ENCODE measurements at places on chromosomes 6 and 20. TPM values are rescaled to one million over a fixed set of nuclear protein-coding genes. Genes with fewer than 3 reads are reported as not detected.

DNA sequence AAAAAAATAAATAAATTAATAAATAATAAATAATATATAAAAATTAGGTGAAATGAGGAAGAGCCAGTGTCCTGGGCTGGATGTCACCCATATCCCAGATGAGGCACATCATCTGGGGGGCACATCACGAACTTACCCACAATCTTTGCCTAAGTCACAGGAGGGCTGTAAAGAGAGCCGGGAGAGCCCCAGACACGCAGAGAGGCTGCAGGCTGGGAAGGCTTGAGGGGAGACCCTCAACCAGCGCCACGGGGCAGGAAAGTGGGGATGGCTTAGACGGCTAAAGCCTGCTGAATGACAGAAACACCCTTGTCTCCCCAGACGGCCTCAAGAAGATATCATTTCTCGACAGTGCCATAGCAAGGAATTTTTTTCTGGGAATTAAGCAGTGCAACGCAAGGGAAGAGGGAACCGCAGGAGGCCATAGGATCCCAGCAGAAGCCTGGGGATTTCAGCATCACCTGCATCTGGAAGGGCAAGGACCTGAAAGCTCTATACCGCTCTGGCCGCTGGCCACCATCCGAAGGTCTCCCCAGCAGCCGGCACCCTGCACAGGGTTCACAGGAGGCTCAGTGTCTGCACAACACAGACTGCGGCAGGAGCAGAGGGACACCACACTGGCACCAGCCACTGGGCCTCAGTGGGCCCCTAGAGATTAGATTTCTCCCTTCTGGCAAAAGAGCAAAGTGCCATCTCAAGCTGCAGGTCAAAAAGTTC is 22.8 kb upstream of the NXT1 start:
- no peak for DNase-seq

DNA sequence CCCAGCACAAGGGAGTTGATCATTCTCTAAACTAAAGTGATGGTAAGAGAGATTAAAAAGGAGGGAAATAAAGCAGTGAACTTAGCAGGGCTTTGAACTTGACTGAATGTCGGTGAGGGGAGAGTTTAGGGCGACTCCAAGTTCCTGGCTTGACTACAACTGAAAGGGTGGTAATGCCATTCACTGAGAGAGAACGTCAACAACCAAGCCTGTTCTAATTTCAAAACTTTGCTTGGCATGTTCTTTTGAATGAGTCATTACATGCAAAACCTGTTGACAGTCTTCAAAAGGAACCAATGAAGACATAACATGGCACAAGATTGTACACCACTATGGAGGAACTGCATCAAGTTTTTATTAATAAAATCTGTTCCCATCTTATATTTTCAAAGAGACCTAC is 10.3 kb upstream of the MYB start:
- DNase-seq = no peak

The NHLRC1 gene
- 0.51 TPM for total RNA-seq

The WFDC5 gene
- not detected for total RNA-seq

DNA sequence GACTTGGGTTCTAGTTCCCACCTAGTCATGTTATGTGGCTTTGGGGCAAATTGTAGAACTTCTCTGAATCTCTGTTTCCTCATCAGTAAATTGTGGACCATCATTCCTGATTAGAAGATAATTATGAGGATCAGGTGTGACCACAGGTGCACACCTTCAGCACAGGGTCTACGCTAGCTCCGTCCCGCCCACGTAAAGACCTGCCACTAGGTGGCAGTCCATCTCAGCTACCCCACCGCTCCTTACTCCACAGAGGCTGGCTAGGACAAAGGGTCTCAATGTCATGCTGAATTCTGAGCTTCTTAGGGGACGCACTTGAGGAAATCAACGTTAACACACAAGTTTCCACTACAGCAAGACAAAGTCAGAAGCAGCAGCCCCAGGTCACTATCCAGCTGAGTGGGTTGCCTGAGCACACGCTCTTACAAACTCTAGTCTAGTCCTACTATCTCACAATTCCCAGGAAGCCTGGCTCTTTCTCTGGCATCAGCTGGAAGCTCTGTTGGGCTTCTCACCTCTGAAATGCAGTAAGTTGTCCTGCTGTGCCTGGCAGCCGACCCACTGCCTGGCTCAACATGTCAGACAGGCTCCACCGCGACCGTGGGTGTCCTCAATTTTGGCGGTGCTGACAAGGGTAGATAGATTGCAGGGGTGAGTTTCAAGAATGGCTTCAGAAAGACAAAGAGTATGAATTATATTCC is 2.0 kb upstream of the PLCG1 start:
- no peak for DNase-seq

GRCh38 chr6:41704656-41705310 is 30.6 kb downstream of the TFEB start:
- DNase-seq = no peak

GRCh38 chr6:166032366-166033200 is 135.1 kb downstream of the TBXT start:
- no peak for DNase-seq

GRCh38 chr6:167146135-167146534 is 11.6 kb downstream of the GPR31 start:
- DNase-seq = no peak

The CST5 gene
- total RNA-seq = not detected

GRCh38 chr6:33808641-33809180 is 4.9 kb upstream of the MLN start:
- DNase-seq = no peak

DNA sequence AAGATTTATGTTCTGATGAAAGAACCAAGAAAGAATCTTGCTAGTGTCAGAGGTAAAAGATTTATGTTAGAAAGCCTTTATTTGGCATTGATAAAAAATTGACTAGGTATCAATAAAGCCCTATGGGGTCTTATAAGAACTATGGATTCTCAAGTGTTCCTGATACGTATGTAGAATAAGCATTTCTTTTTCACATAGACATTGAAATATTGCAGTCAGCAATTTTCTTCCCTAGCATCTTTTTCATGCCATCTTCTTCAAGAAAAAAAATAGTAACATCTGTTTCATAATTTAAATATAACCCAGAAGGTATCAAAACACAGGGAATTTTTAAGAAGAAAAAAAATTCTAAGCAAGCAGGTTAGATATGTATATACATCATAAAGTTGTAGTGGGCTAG is 230.6 kb downstream of the CENPW start:
- DNase-seq = no peak

- DNase-seq = no peak
Measured at GRCh38 chr6:87922196-87922946, 125.3 kb upstream of the SPACA1 start.

DNA sequence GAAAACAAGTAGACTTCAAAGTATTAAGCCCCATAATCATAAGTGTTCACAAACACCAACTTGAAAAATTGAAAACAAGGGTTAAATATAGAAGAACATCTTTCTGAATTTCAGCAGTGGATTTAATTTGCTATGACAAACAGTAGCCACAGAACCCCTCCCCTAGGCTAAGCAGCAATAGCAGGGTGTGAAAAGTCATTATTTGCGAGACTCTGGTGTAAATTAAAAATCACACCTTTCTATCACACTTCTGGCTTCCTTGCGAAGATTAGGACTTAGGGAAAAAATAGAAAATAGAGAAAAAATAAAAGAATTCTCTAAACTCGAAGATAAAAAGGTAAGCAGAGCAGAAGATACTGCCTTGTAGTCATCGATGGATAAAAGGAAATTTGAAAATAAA is 6.1 kb downstream of the SAMD3 start:
- DNase-seq = no peak

- DNase-seq = no peak
Measured at GRCh38 chr20:34629342-34629741, 47.5 kb downstream of the PIGU start.

The LBP gene
- total RNA-seq = 0.13 TPM

GRCh38 chr20:63738687-63739129 is 868 bp upstream of the SLC2A4RG start:
- DNase-seq = no peak

The PSMF1 gene
- 34.5 TPM for total RNA-seq

DNA sequence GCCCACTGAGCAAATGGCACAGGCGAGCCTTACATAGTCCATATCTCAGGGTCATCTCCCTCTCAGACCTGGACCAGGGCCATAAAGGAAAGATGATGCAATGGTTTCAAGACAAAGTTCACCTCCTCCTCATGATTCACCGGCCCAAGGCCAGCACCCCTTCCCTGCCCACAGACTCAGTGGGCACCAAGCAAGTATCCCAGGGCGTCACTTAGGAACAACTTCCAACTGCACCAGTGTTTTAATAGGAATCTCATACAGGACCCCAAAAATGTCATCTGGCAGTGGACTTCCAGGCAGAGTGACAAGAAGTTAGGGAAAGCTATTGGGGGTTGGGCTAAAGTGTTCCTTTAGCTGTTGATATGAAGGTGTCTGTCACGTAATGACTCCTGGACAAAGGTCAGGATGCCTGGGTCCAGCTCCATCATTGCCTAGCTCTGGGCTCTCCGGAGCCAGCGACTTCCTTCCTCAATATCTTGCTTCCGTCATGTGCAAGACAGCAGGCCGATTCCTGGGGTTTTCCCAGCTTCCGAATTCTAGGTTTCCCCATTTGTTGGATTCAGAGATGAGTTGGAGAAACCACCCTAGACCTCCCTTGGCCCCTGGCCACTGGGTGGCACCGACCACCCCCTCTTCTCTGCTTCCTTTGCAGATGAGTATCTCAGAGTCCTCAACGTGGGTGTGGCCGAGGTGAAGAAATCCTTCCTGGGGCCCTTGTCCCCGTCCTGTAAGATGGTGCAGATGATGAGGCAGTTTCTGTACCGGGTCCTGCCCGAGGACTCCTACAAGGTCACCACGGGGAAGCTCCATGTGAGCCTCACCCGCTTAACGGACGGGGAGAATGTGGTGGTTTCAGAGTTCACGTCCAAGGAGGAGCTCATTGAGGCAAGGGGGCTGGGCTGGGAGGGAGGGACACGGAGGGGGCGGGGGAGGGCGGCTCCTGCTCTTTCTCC is 21.1 kb downstream of the PNPLA1 start:
- no peak for DNase-seq

GRCh38 chr20:1802385-1803060 is 92.7 kb upstream of the SIRPA start:
- DNase-seq = peak; percentile 55

DNA sequence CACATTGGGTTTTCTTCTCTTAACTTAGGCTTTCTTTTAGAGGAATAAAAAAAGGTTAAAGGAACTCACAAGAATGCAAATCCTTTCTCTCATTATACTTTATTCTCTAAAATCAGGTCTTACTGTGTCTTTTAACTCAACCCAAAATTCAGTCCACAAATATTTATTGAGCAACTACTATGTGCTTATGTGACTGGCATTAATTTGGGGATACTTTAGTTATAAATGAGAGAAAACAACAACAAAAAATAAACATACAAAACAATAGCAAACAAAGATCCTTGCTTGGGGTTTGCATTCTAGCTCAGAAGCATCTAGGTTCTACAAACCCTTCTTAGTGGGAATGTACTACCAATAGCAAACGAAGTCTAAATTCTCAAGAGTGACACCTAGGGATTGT is 266.2 kb downstream of the UTRN start:
- DNase-seq = no peak

DNA sequence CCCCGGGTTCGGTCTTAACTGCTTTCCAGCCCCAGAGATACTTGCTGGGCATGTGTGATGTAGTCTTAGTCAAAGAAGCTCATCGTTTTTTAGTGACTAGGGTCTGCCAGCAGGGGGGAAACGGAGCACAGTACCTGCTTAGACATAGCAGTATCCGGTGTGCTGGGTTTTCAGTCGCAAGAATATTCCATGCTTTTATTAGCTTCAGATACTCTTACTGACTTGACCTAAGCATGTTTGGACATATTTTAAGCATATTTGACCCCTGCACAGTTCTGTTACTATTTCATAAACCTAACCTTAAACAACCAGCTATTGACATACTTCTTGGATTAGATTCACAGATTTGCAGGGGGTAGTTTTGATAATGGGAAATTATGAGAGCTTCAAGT is 3.0 kb downstream of the E2F3 start:
- peak; percentile 83 for DNase-seq
